ENCODE measurements at places on chromosomes 11 and 22.

GRCh38 chr11:72635309-72635915 lies 38.8 kb downstream of the PDE2A start:
- DNase-seq, result no peak

GRCh38 chr22:44608597-44609399 lies 93.2 kb upstream of the PRR5 start:
- no peak for DNase-seq

DNA sequence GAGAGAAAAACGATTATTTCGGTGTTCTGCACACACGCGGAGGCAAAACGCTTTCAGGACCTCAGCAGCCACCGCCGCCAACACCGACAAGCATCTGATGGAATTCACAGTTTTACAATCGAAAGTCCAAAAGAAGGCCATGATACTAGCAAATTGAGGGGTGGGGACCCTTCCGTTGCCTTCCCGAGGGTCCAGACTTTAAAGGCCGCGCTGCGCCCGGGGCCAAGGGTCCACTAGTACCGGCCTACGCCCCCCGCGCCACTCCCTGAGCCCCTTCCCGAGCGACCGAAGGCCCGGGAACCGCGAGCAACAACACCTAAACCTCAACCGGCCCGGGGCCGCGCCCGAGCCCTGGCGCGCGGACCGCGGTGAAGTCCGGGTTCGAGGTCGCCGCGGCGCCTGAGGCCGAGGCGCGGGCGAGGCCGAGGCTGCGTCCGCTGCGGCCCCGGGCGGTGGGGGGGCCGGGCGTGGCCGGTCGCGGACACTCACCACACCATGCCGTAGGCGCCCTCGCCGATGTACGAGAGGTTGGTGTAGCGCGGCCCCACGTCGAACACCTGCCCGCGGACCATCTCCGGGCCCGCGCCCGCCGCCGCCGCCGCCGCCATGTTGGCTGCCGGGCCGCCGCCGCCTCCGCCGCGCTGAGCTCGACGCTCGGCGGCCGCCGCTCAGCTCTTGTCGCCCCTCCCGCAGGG lies 465 bp downstream of the MAPK1 start:
- DNase-seq, result peak; percentile 28

GRCh38 chr11:1927848-1928469 lies 8.5 kb downstream of the TNNT3 start:
- DNase-seq, result no peak

DNA sequence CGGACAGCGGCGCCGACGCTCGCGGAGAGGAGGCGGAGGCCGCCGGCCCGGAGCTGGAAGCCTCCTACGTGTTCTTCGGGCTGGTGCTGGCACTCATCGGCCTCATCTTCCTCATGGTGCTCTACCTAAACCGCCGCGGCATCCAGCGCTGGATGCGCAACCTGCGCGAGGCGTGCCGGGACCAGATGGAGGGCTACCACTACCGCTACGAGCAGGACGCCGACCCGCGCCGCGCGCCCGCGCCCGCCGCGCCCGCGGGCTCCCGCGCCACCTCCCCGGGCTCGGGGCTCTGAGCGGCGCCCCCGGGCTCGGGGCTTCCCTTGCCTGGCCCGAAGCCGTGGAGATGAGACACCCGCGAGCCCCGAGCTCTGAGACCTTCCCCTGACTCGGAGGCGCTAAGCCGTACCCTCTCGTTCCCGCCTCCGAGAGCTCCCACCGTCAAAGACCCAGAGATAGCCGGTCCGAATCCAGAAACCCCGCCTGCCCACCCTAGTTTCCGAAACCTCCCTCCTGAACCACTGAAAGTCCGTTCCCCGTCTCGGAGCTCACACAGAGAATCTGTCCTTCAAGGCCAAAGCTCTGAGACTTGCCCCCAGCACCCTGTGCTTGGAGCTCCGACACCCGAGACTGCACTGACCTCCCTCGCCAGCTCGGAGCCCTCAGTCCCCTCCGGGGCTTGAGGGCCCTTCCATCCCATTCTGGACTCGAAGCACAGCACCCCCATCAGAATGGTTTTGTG lies 1.5 kb downstream of the TPBGL start:
- DNase-seq, result no peak

DNA sequence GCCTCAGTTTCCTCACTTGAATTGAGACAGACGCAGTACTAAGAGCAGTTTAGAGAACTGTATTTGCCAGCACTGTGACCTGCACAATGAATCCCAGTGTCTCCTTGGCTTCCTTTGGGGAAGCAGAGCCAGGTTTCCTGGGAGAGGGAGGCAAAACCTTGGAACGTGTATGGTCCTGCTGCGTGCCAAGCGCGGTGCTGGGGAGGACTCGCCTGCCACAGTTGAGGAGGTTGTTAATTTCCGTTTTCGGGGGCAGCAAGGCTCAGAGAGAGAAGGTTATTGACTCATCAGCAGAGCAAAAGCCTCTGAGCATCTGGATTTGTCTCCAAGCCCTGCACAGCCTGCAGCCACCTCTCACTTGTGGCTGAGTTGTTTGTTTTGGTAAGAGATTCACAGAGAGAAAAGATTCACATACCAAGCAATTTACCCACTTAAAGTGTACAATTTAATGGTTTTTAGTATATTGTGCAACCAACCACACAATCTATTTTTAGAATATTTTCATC lies 10.8 kb downstream of the SYT12 start:
- DNase-seq, result no peak

DNA sequence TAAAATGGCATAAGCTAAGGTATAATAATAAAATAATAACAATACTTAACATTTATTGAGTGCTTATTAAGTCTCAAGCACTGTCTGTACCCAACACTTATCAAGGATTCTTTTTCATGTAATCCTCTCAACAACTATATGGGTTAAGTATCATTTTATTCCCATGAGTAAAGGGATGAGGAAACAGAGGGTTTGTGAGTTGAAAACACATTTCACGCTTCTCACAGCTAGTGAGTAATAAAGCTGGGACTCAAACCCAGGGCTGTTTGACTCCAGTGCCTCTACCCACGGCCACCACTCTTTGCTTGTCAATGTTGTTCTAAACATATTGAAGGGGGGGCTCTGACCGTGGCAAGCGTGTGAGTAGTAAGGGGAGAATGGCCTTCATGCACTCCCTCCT lies 8.7 kb downstream of the CD3E start:
- DNase-seq, result no peak
